ENCODE measurements at places on chromosomes 13 and 19. TPM values are rescaled to one million over a fixed set of nuclear protein-coding genes. Genes with fewer than 3 reads are reported as not detected.
A peak's percentile ranks its signal among the peaks of the same experiment; 100 is the strongest.

- no peak overlapping the region for H3K27ac ChIP-seq
- H3K36me3 ChIP-seq = peaks cover 4% of the 10 kb centered on the region
- DNase-seq = no peak
- no peaks in the 10 kb centered on the region for H3K27me3 ChIP-seq
- no peaks in the 10 kb centered on the region for H3K4me1 ChIP-seq
Observed at GRCh38 chr13:27541386-27541785, 78.9 kb downstream of the LNX2 start.

GRCh38 chr13:64505336-64505910 is 2724.7 kb downstream of the PCDH9 start:
- no peak for DNase-seq
- no peak overlapping the region for H3K4me3 ChIP-seq
- no peak overlapping the region for H3K27ac ChIP-seq

GRCh38 chr13:45231305-45231704 is 30.5 kb upstream of the KCTD4 start:
- no peak for DNase-seq
- peaks cover 12% of the 10 kb centered on the region for H3K4me1 ChIP-seq
- no peaks in the 10 kb centered on the region for H3K27me3 ChIP-seq
- H3K4me3 ChIP-seq = no peak overlapping the region
- peaks cover 15% of the 10 kb centered on the region for H3K36me3 ChIP-seq

- no peak overlapping the region for H3K4me3 ChIP-seq
- H3K4me1 ChIP-seq = peaks cover 2% of the 10 kb centered on the region
- no peak overlapping the region for H3K27ac ChIP-seq
- no peak for DNase-seq
Observed at GRCh38 chr13:98766697-98767096, 14.2 kb upstream of the SLC15A1 start.

DNA sequence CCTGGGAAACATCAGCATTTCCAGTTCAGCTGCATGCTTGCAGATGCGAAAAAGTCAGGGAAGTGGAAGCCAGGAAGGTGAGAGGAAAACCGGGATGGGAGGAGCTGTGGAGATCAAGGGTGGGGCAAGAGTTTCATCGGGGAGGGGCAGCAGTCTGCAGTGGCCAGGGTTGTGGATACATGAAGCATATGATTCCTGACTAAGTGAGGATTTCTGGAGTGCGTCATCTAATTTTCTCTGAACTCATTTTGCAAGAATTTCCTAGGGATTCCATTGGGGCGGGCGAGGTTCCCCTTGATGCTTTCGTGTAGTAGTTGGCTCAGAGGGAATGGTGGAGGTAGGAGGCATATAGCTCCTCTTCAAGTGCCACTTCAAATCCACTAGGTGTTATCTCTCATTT is 344.1 kb upstream of the TMTC4 start:
- H3K27me3 ChIP-seq = peaks cover 3% of the 10 kb centered on the region
- H3K27ac ChIP-seq = no peak overlapping the region
- H3K4me3 ChIP-seq = no peak overlapping the region

GRCh38 chr19:29943615-29944014 is 1.6 kb downstream of the URI1 start:
- peaks cover 7% of the 10 kb centered on the region for H3K36me3 ChIP-seq
- no peak for DNase-seq
- peak overlapping the region; percentile 84 for H3K27ac ChIP-seq

- H3K27ac ChIP-seq = peak within 1 kb of the TSS; percentile 23
- no peak for DNase-seq
- peaks cover 18% of the 10 kb centered on the region for H3K4me1 ChIP-seq
- peak within 1 kb of the TSS; percentile 63 for H3K4me3 ChIP-seq
Observed at GRCh38 chr19:35641515-35642151, at the start of gene ETV2. Gene ETV2, plus strand, starts transcription at chr19:35641745. Its CDS starts 716 bp downstream, at chr19:35642461.

GRCh38 chr13:41562083-41562482 is 104.7 kb downstream of the RGCC start:
- H3K4me1 ChIP-seq = peaks cover 45% of the 10 kb centered on the region
- DNase-seq = no peak
- H3K27me3 ChIP-seq = no peaks in the 10 kb centered on the region
- no peaks in the 10 kb centered on the region for H3K36me3 ChIP-seq
- no peak overlapping the region for H3K27ac ChIP-seq

- DNase-seq = no peak
- H3K4me3 ChIP-seq = no peak overlapping the region
- H3K27ac ChIP-seq = no peak overlapping the region
- no peaks in the 10 kb centered on the region for H3K27me3 ChIP-seq
- H3K4me1 ChIP-seq = no peaks in the 10 kb centered on the region
- peaks cover 10% of the 10 kb centered on the region for H3K36me3 ChIP-seq
Observed at GRCh38 chr19:52474351-52475127, 21.2 kb downstream of the ZNF578 start.

DNA sequence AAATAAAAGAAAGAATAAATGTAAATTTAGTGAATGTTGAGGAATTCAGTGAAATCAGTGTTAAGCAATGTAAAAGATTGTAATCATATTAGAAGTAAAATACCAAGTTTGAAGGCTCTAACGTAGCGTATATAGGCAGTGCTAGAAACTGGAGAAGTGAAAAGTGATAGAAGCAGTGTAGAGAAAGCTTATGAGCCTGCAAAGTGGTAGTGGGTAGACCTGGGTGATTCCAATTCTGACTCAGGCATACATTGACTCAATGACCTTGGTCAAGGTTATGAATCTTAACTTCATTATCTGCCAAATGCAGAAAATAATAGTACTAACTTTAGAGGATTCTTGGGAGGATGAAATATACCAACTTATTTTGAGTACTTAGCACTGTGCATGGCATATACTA is 4.1 kb downstream of the SLC10A2 start:
- H3K4me3 ChIP-seq = no peak overlapping the region
- H3K36me3 ChIP-seq = no peaks in the 10 kb centered on the region
- H3K27ac ChIP-seq = no peak overlapping the region
- no peak for DNase-seq

DNA sequence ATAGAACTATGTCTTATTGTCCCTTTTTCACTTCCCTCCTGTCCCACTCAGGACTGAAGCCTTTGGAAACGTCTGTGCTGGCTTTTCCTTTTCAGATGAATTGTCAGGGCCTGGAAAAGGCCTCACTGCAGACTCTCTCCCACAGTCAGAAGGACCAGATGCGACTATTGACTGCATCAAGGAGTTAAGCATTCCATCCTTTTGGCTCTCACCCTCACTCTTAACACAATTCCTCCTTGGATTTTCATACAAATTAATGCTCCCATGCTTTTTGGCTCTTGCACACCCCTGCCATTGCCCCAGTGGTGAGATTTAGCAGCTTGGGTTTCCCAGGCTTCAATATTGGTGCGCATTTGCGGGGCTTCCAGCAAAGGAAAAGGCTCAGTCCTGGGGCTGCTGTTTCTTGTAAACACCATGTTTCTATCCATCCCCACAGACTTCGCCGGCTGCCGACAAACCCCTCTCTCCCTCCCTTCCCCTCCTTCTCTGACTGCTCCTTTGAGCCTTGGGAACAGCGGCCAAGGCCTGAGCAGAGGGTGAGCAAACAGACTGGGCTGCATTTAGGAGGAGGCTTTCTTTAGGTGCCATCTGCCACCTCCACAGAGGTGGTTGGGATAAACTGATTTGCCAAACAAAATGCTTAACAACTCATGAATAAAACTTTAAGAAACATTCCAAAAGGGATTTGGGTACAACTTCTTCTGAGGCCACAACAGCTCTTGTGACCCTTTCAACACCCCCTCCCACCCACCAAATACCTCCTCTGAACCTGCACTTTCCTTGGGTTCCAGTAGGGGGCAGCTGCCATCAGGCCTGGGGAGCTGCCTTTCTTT is 48.6 kb upstream of the PCDH8 start:
- peaks cover 23% of the 10 kb centered on the region for H3K27me3 ChIP-seq
- no peaks in the 10 kb centered on the region for H3K36me3 ChIP-seq
- no peak for DNase-seq
- H3K27ac ChIP-seq = no peak overlapping the region
- H3K4me3 ChIP-seq = no peak overlapping the region

GRCh38 chr13:76790526-76790925 is 95.7 kb downstream of the KCTD12 start:
- no peak overlapping the region for H3K4me3 ChIP-seq
- H3K36me3 ChIP-seq = no peaks in the 10 kb centered on the region
- no peak overlapping the region for H3K27ac ChIP-seq
- DNase-seq = no peak
- no peaks in the 10 kb centered on the region for H3K27me3 ChIP-seq
- peaks cover 28% of the 10 kb centered on the region for H3K4me1 ChIP-seq

DNA sequence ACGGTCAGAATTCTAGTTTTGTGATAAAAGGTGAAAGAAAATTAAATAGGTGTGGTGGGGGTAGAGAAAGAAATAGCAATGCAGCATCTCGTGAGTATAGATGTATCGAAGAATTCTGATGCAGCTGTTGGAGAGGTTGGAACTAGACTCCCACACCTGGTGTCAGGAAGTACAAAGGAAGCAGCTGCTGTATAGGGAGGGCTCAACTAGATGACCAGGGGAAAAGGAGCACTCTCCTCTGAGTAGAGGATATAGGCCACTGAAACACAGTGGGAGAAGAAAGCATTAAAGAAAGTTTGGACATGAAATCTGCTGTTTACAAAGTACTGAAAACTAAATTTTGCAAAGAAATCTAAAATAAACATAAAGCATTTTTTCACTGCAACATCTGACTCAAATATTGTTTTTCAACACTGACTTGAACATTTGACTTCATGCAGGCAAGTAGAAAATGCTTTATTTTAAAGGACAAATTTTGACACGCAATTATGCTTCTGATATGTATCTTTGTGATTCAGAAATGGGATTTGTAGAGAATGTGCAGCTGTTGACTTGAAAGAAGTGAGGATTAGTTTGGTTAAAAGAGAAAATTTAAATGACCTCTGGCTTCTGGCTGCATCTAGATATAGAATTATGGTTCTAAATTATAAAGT is 82.2 kb downstream of the MIPEP start:
- H3K4me1 ChIP-seq = peaks cover 21% of the 10 kb centered on the region
- H3K27ac ChIP-seq = no peak overlapping the region
- H3K36me3 ChIP-seq = peaks cover 23% of the 10 kb centered on the region
- H3K4me3 ChIP-seq = no peak overlapping the region

- H3K27me3 ChIP-seq = no peaks in the 10 kb centered on the region
- peaks cover 17% of the 10 kb centered on the region for H3K4me1 ChIP-seq
- DNase-seq = no peak
- H3K36me3 ChIP-seq = peaks cover 6% of the 10 kb centered on the region
- H3K27ac ChIP-seq = no peak overlapping the region
- H3K4me3 ChIP-seq = peak overlapping the region; percentile 91
Observed at GRCh38 chr19:18150776-18151624, 2.0 kb upstream of the PIK3R2 start.

The WDR87 gene
- total RNA-seq = not detected

The NBEA gene
- total RNA-seq = 20.8 TPM

The KCNN1 gene
- 13.4 TPM for total RNA-seq

The NLRP5 gene
- total RNA-seq = not detected

The ZNF682 gene
- total RNA-seq = 16.2 TPM

The CYP4F3 gene
- 0.40 TPM for total RNA-seq

The LGALS7 gene
- 1.9 TPM for total RNA-seq

The CLDN10 gene
- total RNA-seq = 2.1 TPM

The ZNF420 gene
- total RNA-seq = 13.3 TPM

The NLRP9 gene
- total RNA-seq = not detected

The PRKCG gene
- 3.1 TPM for total RNA-seq
